ENCODE measurements at places on chromosomes 2 and 18.

GRCh38 chr18:39455285-39455684, 1889.7 kb upstream of the CELF4 start:
- no peak for DNase-seq

DNA sequence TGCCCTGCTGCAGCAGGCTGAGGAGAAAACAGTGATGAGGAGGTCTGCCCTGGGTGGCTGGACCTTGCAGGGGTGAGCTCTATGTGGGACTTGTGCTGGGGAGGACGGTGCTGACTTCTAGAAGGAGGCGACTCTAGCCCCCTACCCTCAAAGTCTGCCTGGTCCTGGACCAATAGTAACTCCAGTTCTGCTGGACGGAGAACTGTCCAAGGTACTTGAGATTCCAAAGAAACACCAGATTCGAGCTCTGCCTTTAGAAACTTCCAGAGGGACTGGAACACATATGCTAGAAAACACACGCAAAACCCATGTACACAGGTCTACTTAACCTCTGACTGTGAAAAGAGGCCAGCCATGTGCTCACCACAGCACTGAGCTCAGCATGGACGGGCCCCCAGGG, 260.6 kb downstream of the TWIST2 start:
- DNase-seq: no peak

- no peak for DNase-seq
These were observed 68.0 kb downstream of the RBMS1 start for GRCh38 chr2:160425434-160426151.

DNA sequence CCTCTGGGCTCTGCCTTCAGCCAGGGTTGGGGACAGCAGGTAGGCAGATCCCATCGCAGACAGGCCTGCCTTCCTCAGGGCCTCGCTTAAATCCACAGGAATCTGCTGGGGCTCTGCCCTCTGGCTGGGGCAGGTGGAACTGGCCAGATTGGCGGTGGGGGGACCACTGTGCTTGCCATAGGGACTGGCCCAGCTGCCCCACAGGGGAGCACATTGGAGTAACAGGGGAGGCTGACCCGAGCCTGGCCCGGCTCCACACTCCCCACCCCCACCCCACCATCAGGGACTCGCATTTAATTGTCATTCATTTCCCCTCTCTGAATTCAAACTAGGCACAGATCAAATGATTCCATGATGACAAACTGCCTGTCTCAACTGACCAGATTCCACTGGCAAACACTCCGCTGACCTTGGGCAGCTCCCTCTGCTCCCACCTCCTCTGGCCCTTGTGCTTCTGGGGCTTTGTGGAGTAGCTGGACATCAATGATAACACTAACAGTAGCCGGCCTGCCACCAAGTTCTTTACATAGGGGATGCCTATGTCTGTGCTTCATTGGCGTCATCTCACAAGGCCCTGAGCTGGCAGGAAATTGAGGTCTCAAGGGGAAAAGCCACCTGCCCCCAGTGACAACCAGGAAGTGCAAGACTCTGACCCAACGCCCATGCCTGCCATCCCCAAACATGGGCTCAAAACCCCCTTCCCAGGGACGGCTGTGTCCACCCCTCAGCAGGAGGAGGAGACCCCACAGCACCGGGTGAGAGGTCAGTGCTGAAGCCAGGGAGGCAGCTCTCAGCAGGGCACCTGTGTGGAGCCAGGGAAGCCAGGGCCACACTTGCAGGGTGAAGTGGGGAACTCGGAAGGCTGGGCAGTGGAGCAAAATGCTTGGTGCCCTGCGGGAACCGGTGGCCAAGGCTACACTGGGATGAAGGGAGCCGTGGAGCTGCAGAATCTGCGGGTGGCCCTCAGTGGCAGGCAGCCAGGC, 2.1 kb upstream of the B3GNT7 start:
- DNase-seq: no peak

DNA sequence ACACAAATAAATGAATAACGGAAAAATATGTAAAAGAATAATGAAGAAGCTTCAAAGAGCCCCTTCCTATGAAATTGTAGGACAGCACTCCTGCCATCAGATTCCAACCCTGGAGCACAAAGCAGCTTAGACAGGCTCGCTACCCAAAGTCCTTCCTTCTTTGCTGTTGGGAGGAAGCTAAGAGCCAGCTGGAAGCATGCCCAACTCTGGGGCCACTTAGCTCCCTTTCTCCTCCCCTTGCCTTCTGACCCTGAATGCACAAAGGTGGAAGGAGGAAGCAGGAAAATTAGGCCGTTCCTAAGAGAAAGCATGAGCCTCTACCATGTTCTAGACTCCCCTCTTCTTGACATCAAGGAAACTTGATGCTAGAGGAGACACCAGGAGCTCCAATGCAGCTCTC, 700.8 kb downstream of the RNF144A start:
- DNase-seq: no peak

DNA sequence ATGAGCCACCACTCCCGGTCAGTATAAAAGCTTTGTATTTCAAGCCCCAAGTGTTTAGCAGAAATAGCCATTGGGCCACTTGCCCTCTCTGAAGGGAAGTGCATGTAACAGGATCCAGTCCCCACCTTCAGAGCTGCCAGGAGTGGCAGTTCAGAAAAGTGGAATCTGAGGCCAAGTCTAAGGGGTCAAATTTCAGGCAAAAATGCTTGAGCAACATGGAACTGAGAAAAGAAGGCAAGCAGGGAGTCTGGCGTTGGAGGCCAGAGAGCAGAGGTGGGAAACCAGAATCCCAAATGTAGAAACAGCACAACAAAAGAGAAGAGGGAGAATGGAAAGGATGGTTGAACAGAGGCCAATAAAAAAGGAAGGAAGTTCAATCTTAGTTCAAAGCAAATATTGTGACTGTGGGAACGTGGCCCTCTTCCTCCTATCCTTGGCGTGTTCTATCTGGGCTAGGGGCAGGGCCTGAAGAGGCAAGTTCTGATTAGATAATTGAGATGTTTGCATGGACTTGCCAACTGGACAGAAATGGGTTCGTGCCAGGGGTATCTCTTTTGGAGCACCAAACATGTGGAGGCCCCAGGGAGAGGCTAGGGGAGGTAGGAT, 102.2 kb downstream of the AP1S3 start:
- no peak for DNase-seq

DNA sequence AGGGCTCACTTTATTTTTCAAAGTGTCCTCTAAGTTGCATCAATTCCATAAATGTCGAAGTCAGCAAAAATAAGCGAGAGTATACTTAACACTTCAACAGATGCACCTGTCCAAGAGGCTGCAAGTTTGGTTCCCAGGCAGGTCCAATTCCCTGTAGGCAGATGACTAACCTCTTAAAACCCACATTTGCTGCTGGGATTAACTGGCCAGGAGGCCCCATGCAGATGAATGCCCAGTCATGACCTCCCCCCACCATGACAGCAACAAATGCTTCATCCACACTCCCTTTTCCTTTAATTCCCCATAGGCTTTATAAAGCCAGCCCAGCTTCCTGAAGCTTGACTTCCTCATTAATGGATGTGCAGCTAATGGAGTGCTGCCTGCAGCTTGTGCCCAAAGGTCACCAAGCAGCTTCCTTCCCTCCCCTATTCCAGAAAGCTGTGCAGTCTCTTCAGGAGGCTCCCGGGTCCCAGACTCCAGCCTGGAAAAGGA, 35.7 kb downstream of the REEP1 start:
- no peak for DNase-seq

All from NCI-H1930 (cell line).